ENCODE measurements at places on chromosomes 2 and 18. TPM values are rescaled to one million over a fixed set of nuclear protein-coding genes. Genes with fewer than 3 reads are reported as not detected.

Gene STK36
- total RNA-seq: 16.2 TPM

Gene SLC35F5
- 52.9 TPM for total RNA-seq

GRCh38 chr2:239462671-239463506, 62.1 kb upstream of the HDAC4 start:
- H3K27ac ChIP-seq: peak overlapping the region; percentile 28
- no peaks in the 10 kb centered on the region for H3K36me3 ChIP-seq
- H3K4me3 ChIP-seq: no peak overlapping the region
- H3K4me1 ChIP-seq: peaks cover 37% of the 10 kb centered on the region
- peak; percentile 87 for DNase-seq
- H3K27me3 ChIP-seq: no peaks in the 10 kb centered on the region

Gene CELF4
- 0.86 TPM for total RNA-seq

Gene FOXI3
- not detected for total RNA-seq

DNA sequence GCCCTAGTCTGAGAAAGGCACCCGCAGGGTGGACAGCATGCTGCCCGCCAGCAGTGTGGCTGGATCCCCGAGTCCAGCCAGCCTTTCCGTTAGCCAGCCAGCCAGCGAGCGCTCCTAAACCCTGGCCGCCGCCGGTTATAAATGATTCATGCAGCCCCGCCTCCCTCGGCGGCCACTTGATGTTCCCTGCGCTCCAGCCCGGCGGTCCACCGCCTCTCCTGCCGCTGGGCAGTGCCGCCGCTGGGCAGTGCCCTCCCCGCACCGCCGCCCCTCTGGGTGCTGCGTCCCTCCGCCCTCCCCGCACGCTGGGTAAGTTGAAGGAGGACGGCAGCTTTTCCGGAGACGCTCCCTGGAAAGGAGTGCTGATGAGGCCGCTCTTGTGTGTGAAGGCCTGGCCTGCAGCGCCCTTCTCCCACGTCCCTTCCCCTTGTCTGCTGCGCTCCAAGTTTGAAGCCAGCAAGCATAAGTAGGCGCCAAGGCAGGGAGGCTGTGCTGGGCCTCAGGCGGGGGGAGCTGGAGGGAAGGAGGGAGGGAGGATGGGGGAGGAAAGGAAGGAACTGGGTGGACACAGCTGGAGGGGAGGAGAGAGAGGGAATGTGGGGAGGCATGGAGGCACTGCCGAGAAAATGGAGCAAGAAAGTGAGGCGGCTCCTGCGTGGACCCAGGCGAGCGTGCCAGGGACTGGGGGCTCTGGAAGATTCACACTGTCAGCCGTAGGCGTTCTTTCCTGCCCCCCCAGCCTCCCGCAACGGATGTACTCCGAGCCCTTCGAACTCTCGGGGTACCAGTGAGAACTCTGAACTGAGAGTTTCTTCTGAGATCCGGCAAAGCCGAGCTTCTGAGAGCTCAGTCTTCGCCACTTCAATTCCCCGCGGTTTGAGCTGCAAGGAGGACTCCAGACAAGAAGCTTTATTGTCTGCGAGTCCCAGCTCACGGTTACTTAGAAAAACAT, 131.9 kb downstream of the GLI2 start:
- peaks cover 71% of the 10 kb centered on the region for H3K4me1 ChIP-seq
- no peaks in the 10 kb centered on the region for H3K36me3 ChIP-seq
- H3K4me3 ChIP-seq: peak overlapping the region; percentile 55
- no peaks in the 10 kb centered on the region for H3K27me3 ChIP-seq

DNA sequence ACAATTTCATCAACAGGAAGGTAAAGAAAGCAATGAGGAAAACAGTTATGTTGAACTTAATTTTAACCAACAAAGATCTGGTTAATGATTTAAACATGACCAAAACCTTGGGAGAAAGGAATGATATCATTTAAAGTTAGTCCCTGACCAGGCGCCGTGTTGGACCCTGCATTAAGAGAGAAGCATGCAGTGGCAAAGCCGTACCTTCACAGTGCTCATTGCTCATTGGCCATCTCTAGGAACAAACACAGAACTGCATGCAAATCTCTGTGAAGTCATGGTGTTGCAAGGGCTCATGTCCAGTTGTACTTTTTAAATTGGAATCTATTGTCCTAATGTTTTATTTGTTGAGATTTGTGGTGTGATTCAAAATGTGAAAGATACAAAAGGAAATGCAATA, 12.0 kb upstream of the SRBD1 start:
- H3K4me1 ChIP-seq: peaks cover 8% of the 10 kb centered on the region
- H3K36me3 ChIP-seq: no peaks in the 10 kb centered on the region
- no peaks in the 10 kb centered on the region for H3K27me3 ChIP-seq
- no peak for DNase-seq
- H3K27ac ChIP-seq: no peak overlapping the region

Gene IL18R1
- 7.5 TPM for total RNA-seq

DNA sequence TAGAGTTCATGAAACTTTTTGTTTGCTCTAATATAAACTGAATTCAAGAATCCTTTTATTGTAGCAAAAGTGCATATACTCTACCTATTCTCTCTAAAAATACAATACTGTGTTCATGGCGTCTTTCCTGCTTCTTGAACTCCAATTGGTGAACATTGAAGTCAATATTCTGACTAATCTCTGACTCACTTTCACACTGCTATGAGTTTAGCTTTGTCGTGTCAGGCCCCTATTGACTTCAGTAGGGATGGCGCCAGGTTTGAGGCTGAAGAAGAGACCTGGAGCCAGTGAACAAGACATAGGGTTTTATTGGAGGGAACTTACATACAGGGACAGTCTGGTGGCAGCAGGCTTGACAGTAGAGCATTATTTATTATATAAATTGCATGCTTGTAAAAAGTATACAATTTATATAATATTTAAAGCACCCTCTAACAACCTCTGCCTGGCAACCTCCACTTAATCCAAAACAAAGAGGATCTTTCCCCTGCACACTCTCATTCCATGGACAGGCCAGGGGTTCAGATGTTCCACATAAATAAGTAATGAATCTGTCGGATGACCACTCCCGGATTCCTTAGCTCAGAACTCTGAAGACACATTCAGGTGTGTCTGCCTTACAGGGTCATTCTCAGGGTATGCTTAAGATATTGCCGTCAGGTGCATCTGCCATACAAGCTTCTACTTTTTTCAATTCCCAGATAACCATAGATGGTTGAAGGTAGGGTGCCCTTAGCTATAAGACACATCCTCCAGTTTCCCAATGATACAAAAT, 141.0 kb downstream of the CERS6 start:
- H3K36me3 ChIP-seq: no peaks in the 10 kb centered on the region
- DNase-seq: no peak
- peaks cover 16% of the 10 kb centered on the region for H3K4me1 ChIP-seq

- no peak overlapping the region for H3K4me3 ChIP-seq
- no peaks in the 10 kb centered on the region for H3K27me3 ChIP-seq
- no peak for DNase-seq
- peaks cover 50% of the 10 kb centered on the region for H3K36me3 ChIP-seq
- H3K27ac ChIP-seq: no peak overlapping the region
- peaks cover 8% of the 10 kb centered on the region for H3K4me1 ChIP-seq
Observed at GRCh38 chr2:71423817-71424420, 29.4 kb upstream of the DYSF start.

DNA sequence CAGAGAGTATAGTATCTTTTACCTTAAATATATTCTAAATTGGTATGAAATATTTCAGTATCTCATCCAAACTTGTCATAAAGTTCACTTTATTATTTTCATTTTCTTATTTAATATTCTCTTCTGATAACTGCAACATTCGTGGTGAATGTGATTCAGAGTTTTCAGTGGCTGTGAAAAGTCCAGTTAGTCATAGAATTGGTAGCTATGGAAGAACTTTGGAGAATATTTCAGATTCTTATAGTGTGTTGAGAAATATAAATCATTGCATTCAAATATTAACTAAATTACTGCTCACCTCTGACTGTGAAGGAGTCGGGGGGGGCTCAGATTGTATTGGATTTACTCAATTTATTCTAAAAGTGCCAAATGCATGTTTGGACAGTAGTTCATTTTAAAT, 178.6 kb upstream of the VWC2L start:
- DNase-seq: no peak
- no peak overlapping the region for H3K27ac ChIP-seq
- no peaks in the 10 kb centered on the region for H3K36me3 ChIP-seq
- H3K4me3 ChIP-seq: no peak overlapping the region

- no peak for DNase-seq
- H3K27me3 ChIP-seq: no peaks in the 10 kb centered on the region
- H3K4me3 ChIP-seq: no peak overlapping the region
- peak overlapping the region; percentile 25 for H3K27ac ChIP-seq
Observed at GRCh38 chr18:48228301-48228715, 180.9 kb downstream of the ZBTB7C start.

- DNase-seq: no peak
- no peaks in the 10 kb centered on the region for H3K27me3 ChIP-seq
- H3K4me1 ChIP-seq: no peaks in the 10 kb centered on the region
- H3K4me3 ChIP-seq: no peak overlapping the region
- no peaks in the 10 kb centered on the region for H3K36me3 ChIP-seq
Observed at GRCh38 chr2:213806125-213806726, 522.0 kb downstream of the SPAG16 start.

DNA sequence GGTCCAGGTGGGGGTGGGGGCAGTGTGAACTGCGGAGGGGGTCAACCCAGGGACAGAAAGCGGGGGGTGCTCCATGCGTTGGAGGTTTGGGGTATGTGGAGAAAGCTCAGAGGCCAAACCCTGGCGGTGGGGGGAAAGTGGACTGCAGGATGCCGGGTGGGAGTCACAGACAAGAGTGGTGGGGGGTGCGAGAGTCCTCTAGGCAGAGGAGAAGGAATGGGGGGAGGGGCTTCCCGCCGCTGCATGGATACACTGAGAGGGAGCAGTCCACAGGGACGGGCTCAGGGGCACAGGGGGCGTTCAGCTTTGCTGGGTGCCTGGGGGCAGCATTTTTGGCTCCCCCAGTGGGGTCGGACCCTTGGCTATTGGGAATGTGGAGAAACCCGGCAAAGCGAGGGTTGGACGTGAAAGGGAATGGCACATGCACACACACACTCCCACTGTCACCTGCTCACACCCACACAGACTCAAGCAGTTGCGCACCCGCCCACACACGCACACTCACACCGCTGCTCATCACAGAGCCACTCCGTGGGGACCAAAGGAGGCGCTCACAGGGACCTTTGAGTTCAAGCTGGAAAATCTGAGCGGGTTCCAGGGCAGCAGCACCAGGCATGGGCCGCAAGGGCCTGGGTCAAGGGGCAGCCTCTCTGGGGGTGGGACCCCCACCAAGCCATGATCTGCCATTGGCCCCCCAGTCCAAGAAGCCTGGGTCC, 7.7 kb downstream of the GBX2 start:
- no peak overlapping the region for H3K27ac ChIP-seq
- H3K36me3 ChIP-seq: no peaks in the 10 kb centered on the region
- no peak overlapping the region for H3K4me3 ChIP-seq
- peaks cover 31% of the 10 kb centered on the region for H3K4me1 ChIP-seq
- no peak for DNase-seq

DNA sequence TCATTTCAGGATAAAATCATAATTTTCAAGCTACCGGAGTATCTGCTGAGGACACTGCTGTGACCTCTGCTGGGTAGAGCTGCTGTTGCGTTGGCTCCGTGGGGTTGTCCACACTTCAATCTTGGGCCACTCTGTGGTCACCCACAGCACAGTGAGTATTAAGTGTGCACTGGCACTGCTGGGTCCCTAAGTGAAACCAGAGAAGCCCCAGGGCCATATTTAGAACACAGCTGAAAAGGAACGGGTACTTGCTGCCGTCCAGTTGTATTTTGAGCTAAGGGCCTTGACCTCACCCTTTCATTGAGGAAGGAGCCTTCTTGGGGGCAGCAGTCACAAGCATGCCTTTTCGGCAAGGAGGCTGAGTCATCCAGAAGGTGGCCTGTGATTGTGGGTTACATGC, 10.1 kb downstream of the SLC9A4 start:
- H3K27me3 ChIP-seq: peaks cover 16% of the 10 kb centered on the region
- H3K4me3 ChIP-seq: no peak overlapping the region
- H3K4me1 ChIP-seq: no peaks in the 10 kb centered on the region
- H3K27ac ChIP-seq: no peak overlapping the region

GRCh38 chr2:140376686-140377085, 1596.5 kb upstream of the NXPH2 start:
- H3K4me1 ChIP-seq: no peaks in the 10 kb centered on the region
- no peak for DNase-seq
- H3K36me3 ChIP-seq: no peaks in the 10 kb centered on the region

Gene BMP10
- not detected for total RNA-seq

- DNase-seq: no peak
- no peak overlapping the region for H3K27ac ChIP-seq
- no peaks in the 10 kb centered on the region for H3K36me3 ChIP-seq
Observed at GRCh38 chr18:567122-567521, 13.1 kb upstream of the CETN1 start.

GRCh38 chr2:225911019-225911418, 511.5 kb downstream of the NYAP2 start:
- no peaks in the 10 kb centered on the region for H3K36me3 ChIP-seq
- DNase-seq: no peak
- H3K4me1 ChIP-seq: no peaks in the 10 kb centered on the region
- no peaks in the 10 kb centered on the region for H3K27me3 ChIP-seq

Gene LYPD6
- 1.2 TPM for total RNA-seq

GRCh38 chr2:89841476-89841840, 1150.0 kb downstream of the RPIA start:
- H3K27me3 ChIP-seq: peaks cover 6% of the 10 kb centered on the region
- H3K4me3 ChIP-seq: no peak overlapping the region
- no peaks in the 10 kb centered on the region for H3K36me3 ChIP-seq
- peak; percentile 86 for DNase-seq
- no peak overlapping the region for H3K27ac ChIP-seq
- no peaks in the 10 kb centered on the region for H3K4me1 ChIP-seq

DNA sequence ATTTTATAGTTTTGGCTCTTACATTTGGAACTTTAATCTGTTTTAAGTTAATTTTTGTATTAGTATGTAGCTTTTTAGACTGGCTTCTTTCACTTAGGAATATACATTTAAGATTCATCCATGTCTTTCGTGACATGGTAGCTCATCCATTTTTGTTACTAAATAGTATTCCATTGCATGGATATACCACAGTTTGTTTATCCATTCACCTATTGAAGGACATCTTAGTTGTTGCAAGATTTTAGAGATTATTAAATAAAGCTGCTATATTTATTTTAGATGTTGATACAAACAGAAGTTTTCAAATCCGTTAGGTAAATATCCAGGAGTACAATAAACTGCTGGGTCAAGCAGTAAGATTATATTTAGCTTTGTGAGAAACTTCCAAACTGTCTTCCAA, 58.0 kb upstream of the ZNF521 start:
- no peak overlapping the region for H3K4me3 ChIP-seq
- H3K36me3 ChIP-seq: no peaks in the 10 kb centered on the region
- H3K27ac ChIP-seq: no peak overlapping the region
- no peak for DNase-seq
- H3K27me3 ChIP-seq: no peaks in the 10 kb centered on the region

GRCh38 chr18:55361492-55362250, 226.3 kb downstream of the TCF4 start:
- no peak for DNase-seq
- no peaks in the 10 kb centered on the region for H3K27me3 ChIP-seq
- H3K4me1 ChIP-seq: no peaks in the 10 kb centered on the region
- H3K4me3 ChIP-seq: no peak overlapping the region
- no peak overlapping the region for H3K27ac ChIP-seq
- H3K36me3 ChIP-seq: no peaks in the 10 kb centered on the region

All from esophagus muscularis mucosa (tissue), 4 donors.